Activated T-cell treated with anti-CD3 and anti-CD28 coated beads, Interleukin-2, amount 50 U/mL, for 72 hours (primary cell): ENCODE measurements at places on chromosomes 12 and 14. TPM values are rescaled to one million over a fixed set of nuclear protein-coding genes. Genes with fewer than 3 reads are reported as not detected.

Gene PLEK2
- 1.4 TPM for total RNA-seq

Gene NOVA1
- 0.44 TPM for total RNA-seq

Gene DENR
- 63.6 TPM for total RNA-seq

Gene REM2
- total RNA-seq, result 4.6 TPM

Gene HAL
- total RNA-seq, result 0.96 TPM

Gene RNASE4
- 0.79 TPM for total RNA-seq

Gene RNFT2
- total RNA-seq, result 11.5 TPM

Gene SERPINA3
- not detected for total RNA-seq

Gene RNF212B
- total RNA-seq, result not detected

Gene SLC17A8
- not detected for total RNA-seq

Gene SERPINA10
- total RNA-seq, result not detected

Gene CLEC1B
- total RNA-seq, result not detected

Gene SRRM4
- not detected for total RNA-seq

Gene GLS2
- 4.3 TPM for total RNA-seq

Gene ITGB7
- 111 TPM for total RNA-seq

Gene MYO1A
- 13.4 TPM for total RNA-seq

Gene GLIPR1L2
- total RNA-seq, result 0.50 TPM

Gene ABCB9
- total RNA-seq, result 4.9 TPM

Gene GPR137C
- 0.12 TPM for total RNA-seq
